ENCODE measurements at places on chromosomes 1 and 21.

DNA sequence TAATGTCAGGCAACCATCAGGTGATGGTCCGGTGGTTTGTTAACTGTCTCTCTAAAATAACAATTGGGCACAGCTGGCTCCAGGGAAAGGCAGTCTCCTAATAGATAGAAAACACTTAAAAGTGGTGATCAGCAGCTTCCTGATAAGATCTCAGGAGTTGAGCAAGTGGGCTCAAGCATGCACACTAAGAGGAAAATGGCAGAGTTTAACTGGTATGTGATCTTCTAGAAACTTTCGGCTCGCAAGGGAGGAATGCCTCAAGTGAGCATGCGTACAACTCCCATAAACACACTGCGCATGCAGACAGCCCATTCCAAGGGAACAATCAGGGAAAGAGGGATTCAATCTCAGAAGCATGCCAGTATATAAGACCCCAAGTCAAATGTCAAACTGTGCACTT is 52.2 kb upstream of the VTCN1 start:
- DNase-seq: no peak

DNA sequence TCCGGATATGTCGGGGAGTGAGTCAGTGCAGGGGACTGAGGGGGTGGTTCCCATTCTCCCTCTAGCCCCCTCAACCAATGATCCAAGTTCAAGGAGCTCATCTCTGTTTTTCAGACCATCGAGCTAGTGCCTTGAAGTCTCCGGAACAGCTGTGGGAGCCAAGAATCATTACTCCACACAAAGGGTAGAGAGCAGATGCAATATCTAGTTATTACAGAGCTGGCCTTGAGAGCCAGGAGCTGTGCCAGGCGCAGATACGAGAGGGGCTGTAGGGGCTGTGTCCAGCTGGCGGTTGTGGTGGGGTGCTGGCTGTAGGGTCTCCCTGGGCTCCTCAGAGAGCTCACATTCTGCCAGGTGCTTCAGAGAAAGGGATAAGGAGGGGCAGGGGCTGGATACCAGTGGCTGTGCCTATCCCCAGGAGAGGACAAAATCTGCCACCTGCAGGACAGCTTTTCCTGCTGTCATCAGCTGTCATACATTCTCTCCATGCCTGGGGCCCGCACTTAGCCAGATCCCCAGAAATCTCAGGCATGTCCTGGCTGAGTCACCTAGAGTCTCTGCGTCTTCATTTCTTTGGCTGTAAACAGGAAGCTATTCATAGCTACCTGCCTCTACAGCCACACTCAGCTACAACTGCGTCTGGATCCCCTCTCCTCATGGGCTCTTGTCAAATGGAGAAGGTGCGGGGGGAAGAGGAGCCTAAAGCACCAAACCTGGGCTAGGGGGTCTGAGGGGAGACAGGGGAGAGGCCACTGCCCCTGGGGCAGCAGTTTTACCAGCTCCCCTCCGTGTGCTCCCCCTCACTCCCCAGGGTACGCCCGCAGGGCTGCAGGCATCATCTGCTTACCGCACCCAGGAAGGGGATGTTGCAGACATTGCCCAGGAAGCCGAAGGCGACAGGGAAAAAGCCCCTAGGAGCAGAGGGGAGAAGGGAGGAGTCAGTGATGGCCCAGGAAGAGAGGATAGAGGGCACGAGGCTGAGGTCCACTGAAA is 2.4 kb upstream of the KISS1 start:
- DNase-seq: no peak

GRCh38 chr1:44012941-44013609 is 18.2 kb downstream of the SLC6A9 start:
- DNase-seq: no peak

GRCh38 chr1:183002267-183002666 is 21.0 kb upstream of the LAMC1 start:
- no peak for DNase-seq

- DNase-seq: no peak
These were observed 149.5 kb upstream of the NEGR1 start for GRCh38 chr1:72431810-72432209.

- DNase-seq: no peak
These were observed 49.9 kb downstream of the COL11A1 start for GRCh38 chr1:103058391-103058790.

DNA sequence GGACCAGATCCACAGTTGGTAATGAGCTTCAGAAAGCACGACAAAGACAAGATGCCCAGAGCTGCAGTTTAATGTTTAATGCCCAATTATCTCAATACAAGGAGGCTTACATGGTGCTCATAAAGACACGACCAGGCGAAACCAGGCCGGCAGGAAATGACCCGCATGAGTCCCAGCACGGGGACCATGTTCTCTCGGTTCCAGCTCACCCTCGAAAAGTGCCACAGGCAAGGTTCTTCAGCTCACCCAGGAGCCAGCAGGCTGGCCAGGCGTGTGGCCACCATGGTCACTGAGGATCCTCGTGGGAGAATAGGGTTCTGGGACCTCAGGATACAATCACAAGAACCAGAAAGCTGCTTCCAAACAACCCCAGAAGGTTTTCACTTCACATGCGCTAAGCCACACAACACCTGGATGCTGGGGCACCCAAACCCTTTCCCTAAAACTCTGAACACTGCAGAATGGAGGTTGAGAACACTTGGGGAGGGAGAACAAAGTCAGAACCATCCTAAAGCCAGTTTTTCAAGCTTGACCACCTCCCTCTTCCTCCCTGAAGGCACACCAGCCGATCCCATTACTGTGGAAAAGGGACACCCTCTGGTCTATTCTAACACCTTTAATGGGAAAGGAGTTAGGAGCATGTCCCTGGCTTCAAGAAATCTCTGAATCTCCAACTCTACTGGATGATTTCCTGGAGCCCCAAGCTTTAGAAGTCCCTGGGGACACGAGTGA is 22.6 kb upstream of the ASAP3 start:
- no peak for DNase-seq

- no peak for DNase-seq
These were observed 2.2 kb upstream of the NEGR1 start for GRCh38 chr1:72284348-72285073.

- DNase-seq: no peak
These were observed 36.6 kb upstream of the SSX2IP start for GRCh38 chr1:84726593-84727499.

- no peak for DNase-seq
These were observed 98.8 kb downstream of the NOS1AP start for GRCh38 chr1:162168261-162168660.

DNA sequence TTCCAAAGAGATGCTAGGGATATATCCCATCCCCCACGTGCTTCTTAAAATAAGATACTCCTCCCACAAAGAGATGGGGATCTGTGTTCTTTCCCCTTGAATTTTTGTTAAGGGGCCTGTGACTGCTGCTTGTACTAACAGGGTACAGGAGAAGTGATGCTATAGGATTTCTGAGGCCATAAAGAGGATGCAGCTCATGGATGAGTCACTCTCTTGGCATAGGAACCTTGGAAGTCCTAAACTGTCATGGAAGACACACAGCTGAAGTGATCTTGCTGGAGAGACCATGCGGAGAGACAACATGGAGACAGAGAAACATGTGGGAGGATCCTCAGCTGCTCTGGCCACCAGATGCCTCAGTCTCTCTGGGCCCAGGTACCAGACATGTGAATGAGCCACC is 157.2 kb downstream of the S1PR1 start:
- no peak for DNase-seq

DNA sequence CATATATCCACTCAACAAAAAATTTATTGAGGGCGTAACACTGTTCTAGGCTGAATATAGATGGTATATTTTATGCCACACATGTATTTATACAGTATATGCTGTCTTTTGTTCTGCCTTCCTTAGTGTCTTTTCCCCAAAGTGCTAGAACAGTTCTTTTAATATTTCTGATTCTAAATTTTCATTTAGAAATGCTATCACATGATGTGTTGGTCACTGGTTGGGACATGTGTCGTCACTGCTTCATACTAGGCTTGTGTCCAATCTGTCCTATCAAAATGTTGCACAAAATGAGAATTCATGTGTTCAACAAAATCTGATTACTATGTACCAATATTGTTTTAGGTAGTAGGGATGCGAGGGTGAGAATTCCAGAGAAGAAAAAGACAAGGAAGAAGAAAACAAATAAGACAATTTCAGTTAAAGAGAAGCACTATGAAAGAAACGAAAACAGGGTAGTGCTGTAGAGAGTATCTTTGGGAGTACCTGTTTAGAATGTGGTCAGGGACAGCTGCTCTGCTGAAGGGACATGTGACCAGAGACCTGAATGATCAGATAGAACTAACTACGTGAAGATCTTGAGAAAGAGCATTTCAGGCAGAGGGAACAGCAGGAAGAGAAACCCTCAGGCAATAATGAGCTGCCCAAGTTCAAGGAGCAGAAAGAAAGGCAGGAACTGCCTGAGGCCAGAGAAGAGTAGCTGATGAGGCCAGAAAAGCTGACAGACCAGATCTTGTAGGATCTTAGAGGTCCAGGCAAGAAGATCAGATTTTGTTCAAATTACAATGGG is 1.3 kb downstream of the KMO start:
- no peak for DNase-seq

- no peak for DNase-seq
These were observed 448 bp downstream of the GATAD2B start for GRCh38 chr1:153922076-153922971.

DNA sequence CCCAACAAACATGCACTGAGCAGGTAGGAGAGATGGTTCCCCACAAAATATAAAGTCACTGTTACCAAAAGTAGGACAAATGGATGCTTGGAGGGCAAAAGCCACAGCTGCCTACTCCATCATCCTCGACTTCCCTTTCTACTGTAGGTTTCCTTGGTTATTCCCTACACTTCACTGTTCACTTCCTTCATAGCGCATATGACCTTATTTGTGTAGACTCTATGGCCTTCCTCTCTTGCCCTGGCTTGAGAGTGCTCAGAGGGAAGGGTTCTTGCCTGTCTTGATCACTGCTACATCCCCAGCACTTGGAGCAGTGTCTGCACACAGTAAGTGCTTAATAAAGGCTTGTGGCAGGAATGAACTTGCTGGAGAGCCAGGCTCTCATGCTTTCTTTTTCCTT is 14.6 kb upstream of the TRNP1 start:
- DNase-seq: no peak

GRCh38 chr1:208866386-208866955 is 622.3 kb upstream of the PLXNA2 start:
- DNase-seq: no peak

DNA sequence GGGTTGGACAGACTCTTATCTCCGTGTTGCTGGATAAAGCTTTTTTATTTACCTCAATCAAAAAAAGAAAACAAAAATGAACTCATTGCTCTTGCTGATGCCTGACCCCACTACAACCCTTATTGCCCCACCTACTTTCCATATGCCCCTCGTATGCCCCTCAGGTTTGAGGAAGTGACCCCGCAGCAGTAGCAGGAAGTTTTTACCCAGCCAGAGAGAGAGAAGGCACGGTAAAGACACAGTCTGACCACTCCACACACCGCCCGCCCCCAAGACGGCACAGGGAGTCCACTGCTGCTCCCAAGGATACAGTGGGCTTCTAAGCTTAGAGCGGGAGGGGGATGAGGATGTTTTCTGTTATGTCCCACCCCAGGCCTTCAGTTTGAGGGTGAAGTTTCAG is 9.8 kb downstream of the PLEKHO1 start:
- DNase-seq: no peak

GRCh38 chr21:44739316-44739715 is 27.9 kb upstream of the TSPEAR start:
- no peak for DNase-seq

GRCh38 chr1:168380945-168381344 is 100.3 kb downstream of the TBX19 start:
- DNase-seq: no peak

GRCh38 chr1:1768249-1768992 is 9.8 kb downstream of the NADK start:
- no peak for DNase-seq

- no peak for DNase-seq
These were observed 52.6 kb downstream of the KIF21B start for GRCh38 chr1:200970771-200971427.

GRCh38 chr1:221912230-221912629 is 170.3 kb upstream of the DUSP10 start:
- no peak for DNase-seq

DNA sequence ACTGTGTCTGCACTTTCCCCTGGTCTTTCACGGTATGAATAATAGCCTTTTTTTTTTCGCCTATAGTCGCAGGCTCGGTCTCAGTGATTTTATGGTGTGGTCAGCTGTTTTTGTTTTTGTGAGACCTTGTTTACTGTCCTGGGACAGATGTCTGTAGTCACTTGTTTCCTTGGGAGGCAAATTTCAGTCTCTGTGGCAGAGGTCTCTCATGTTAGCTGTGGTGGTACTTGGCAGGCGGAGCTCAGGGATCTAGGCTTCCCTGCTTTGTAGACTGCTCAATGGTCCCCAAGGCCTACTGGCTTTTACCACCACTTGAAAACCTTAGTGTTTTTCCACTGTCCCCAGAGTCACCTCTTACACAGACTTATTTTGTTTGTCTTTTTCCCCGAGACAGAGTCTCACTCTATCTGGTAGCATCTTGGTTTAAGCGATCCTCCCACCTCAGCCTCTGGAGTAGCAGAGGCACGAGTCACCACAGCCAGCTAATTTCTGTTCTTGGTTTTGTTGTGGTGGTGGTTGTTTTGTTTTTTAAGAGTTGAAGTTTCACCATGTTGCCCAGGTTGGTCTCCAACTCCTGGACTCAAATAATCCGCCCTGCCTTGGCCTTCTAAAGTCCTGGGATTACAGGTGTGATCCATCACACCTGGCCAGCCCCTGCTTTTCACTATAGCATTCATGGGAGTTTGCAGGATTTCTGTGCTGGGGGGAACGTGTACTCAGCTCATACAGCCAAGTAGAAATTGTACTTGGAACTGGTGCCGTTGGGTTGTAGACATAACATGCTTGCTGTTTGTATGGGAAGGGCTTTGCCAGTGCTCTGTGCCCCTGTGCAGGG is 10.3 kb downstream of the RNU1-2 start:
- no peak for DNase-seq

DNA sequence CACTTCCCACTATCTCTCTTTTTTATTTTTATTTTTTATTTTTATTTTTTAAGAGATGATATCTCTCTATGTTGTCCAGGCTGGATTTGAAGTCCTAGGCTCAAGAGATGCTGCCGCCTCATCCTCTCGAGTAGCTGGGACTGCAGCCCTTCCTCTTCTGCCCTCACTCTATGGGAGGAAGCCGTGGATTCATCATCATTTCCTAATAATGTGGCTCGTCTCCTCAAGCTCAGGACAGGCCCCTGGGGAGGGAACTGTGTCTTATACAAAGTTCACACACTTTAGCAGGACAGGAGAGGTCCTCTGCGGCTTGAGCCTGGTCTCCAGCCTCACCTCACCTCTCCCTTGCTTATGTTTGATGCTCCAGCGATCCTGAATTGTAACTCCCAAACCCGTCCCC is 16.5 kb upstream of the IFFO2 start:
- no peak for DNase-seq

- DNase-seq: no peak
These were observed 264.5 kb upstream of the CAMK1G start for GRCh38 chr1:209319057-209319432.

Data from NCI-H1417 treated with DMSO at 0.1 percent for 48 hours (cell line).